ENCODE measurements at places on chromosomes 16 and 17.

- no peak for DNase-seq
Observed at GRCh38 chr17:65567566-65567965, 6.1 kb upstream of the AXIN2 start.

DNA sequence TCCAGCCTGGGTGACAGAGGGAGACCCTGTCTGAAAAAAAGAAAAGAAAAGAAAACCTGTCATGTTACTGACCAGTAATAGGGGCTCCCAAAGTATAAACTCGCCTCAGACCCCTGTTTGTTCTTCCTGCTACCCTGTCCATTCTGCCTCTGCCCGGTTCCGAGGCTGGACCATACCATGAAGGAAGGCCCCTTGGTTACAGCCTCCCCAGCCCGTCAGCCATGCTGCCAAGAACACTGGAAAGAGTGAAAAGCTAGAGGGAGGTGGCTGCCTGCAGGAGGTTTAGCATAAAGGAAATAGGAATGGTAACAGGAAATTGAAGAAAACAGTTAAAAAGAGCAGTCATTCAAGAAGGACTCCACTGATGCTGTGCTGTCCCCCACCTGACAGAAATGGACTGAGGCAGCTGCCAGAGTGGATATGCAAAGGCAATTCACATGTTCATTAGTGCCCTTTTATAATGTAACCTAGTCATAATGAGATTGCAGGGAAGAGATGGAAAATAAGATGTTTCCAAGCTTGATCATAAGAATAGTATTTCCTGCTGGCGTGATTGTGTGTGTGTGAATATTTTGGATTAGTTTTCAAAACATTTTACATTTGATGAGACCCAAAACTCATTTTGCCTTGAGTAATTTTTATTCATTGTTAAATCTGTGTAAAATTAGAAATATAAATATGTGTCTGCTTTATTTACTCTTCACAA lies 102.6 kb downstream of the GOSR1 start:
- no peak for DNase-seq

GRCh38 chr16:69927056-69927757 lies 23.9 kb upstream of the CLEC18A start:
- no peak for DNase-seq

- no peak for DNase-seq
Observed at GRCh38 chr16:89670496-89671431, 13.1 kb downstream of the SPATA33 start.

- no peak for DNase-seq
Observed at GRCh38 chr17:45888392-45888791, 6.0 kb upstream of the MAPT start.

DNA sequence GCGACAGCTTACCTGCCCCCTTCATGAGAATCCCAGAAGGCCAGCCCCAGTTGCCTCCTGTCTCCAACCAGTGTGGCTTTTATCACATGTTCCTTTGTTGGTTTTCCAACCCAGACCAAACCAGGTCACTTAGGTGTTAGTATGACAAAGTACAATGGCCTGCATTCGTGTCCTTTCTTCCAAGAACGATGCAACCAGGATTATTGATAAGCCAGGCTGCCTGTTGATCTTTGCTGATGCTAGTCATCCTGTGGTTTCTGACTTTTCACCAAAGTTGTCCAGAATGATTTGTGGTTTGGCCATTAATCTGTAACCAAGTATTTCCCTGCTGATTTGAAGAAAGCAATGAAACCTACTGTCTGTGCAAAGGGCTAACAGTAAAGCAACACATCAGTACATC lies 191.4 kb downstream of the CYLD start:
- DNase-seq: no peak

DNA sequence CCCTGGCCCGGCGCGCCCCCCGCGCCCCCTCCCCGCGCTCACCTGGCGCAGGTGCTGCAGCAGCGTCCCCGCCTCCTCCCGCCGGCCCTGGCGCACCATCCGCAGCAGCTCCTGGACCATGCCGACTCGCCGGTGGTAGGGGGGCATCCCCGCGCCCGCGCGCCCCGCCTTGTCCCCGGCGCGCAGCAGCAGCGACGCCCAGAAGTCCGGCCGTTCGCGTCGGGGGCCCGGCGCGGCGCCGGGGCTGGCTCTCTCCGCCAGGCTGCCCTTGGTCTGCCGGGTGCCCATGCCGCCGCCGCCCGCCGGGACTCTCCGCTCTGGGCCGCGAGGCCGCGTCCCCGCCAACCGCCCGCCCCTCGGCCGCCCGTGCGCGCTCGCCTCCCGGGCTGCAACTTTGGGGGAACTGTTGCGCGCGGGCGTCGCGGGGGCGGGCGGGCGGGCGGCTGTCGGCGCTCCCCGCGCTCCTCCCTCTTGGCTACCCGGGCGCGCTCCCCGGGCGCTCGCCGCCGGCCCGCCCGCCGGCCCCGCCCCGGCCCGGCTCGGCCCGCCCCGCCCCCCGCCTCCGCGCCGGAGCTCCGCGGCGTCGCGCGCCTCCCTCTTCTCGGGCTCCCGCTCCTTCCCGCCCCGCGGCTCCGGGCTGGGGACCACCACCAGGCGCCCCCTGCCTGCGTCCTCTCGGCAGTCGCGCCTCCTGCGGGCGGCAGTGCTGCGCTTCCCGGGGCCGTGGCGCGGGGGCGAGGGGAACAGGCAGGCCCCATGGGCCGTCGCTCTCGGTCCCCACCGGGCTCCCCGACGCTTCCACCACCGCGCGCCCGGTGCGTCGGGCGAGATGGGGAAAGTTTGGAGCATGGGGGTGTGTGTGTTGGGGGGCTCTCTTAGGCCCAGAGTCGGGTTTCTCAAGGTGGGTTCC lies at the start of gene LRRC75A:
Gene LRRC75A (minus strand): TSS at position 491 of the 910 bp plus-strand sequence. CDS start 203 bp downstream, at position 288.
- DNase-seq: peak; percentile 34
